ENCODE measurements at places on chromosomes 5 and 9. TPM values are rescaled to one million over a fixed set of nuclear protein-coding genes. Genes with fewer than 3 reads are reported as not detected.

- no peaks in the 10 kb centered on the region for H3K27me3 ChIP-seq
- DNase-seq = no peak
- H3K4me1 ChIP-seq = peaks cover 42% of the 10 kb centered on the region
- H3K27ac ChIP-seq = no peak overlapping the region
- H3K36me3 ChIP-seq = peaks cover 5% of the 10 kb centered on the region
These were observed 26.9 kb downstream of the CAMSAP1 start for GRCh38 chr9:135880438-135880837.

- no peak overlapping the region for H3K27ac ChIP-seq
- no peak for DNase-seq
- H3K36me3 ChIP-seq = peaks cover 5% of the 10 kb centered on the region
- H3K27me3 ChIP-seq = no peaks in the 10 kb centered on the region
These were observed 813 bp downstream of the ERMP1 start for GRCh38 chr9:5832071-5832537.

GRCh38 chr9:135937521-135938489 lies 23.4 kb downstream of the UBAC1 start:
- no peak for DNase-seq
- no peak overlapping the region for H3K4me3 ChIP-seq
- no peak overlapping the region for H3K27ac ChIP-seq
- no peaks in the 10 kb centered on the region for H3K4me1 ChIP-seq
- H3K27me3 ChIP-seq = no peaks in the 10 kb centered on the region

GRCh38 chr5:126965061-126965475 lies 65.3 kb downstream of the MARCHF3 start:
- no peak overlapping the region for H3K4me3 ChIP-seq
- no peaks in the 10 kb centered on the region for H3K27me3 ChIP-seq
- peaks cover 46% of the 10 kb centered on the region for H3K4me1 ChIP-seq
- DNase-seq = no peak

DNA sequence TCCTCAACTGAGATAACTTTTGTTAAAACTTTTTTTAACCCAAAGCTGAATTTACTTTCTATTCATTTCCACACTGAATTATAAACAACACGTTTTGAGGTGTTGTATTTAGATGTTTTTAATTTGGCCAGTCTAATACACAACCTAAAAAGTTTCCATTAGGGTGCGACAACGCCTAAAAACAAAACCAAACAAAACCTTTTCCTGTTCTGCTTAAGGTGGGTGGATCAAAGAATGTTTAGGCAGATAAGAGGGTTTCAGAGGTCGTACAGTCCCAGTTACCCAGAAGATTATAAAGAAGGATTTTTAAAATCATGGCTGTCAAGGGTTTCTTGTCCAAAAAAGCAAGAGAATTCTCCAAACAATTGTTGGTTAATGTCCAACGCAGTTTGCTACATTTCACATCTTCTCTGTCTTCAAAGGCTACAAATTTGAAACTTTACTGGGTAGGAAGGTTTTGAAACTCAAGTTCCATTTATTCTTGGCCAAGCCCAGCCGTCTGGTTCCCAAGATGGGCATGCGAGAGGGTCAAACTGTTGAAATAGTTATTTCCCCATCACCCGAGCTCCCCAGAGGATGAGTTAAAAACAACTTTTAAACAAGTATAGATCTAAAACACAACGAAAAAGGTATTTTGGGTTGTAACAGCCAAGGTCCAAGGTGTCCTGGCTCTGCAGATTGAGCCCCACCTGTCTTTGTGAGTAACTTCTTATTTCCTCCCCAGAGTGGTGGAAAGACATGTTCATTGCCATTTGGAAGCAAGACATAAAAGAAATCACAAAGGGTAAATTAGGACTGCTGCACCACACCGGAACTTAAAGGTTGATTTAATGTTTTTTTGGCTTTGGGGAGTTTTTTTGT lies 122.8 kb upstream of the MAP3K1 start:
- no peak overlapping the region for H3K4me3 ChIP-seq
- H3K27me3 ChIP-seq = no peaks in the 10 kb centered on the region
- no peak overlapping the region for H3K27ac ChIP-seq
- peaks cover 19% of the 10 kb centered on the region for H3K4me1 ChIP-seq

- no peaks in the 10 kb centered on the region for H3K27me3 ChIP-seq
- no peak overlapping the region for H3K4me3 ChIP-seq
- H3K27ac ChIP-seq = no peak overlapping the region
- peaks cover 33% of the 10 kb centered on the region for H3K4me1 ChIP-seq
- no peak for DNase-seq
These were observed 15.1 kb downstream of the MACROH2A1 start for GRCh38 chr5:135383803-135384495.

DNA sequence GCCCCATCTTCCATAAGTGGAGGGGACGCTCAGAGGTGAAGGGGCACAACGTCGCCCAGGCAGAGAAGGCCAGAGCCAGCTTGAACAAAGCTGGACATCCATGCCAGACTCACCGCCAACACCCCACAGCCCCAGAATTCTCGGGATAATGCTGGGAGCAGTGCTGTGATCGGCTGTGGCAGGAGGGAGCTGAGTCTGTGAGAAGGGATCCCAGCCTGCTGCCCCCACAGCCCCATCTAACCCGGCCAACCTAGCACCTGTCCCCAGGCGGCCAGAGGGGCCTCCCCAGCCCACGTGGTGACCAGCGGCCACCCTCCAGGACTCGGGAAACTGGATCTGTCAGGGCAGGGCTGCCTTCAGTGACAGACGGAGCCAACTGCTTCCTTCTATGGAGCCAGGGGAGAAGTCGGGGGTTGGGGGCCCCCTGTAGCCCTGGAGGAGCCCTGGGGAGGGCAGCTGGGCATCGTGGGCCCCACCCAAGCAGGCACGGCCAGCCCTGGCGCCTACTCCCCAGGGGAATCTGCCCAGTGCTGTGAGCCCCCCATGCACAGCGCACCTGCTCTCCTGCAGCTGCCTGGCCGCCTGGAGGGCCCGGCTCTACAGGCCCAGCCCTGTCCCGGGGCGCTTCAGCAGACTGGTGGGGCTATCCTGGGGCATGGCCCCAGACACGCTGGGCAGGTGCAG lies 6.0 kb downstream of the BRD3 start:
- no peak overlapping the region for H3K4me3 ChIP-seq
- H3K27ac ChIP-seq = no peak overlapping the region
- H3K36me3 ChIP-seq = no peaks in the 10 kb centered on the region

- peaks cover 20% of the 10 kb centered on the region for H3K27me3 ChIP-seq
- H3K27ac ChIP-seq = no peak overlapping the region
- H3K36me3 ChIP-seq = no peaks in the 10 kb centered on the region
- H3K4me3 ChIP-seq = no peak overlapping the region
- DNase-seq = no peak
- no peaks in the 10 kb centered on the region for H3K4me1 ChIP-seq
These were observed 10.2 kb upstream of the GABRP start for GRCh38 chr5:170773024-170773985.

- H3K27me3 ChIP-seq = no peaks in the 10 kb centered on the region
- peak overlapping the region; percentile 97 for H3K27ac ChIP-seq
- H3K4me3 ChIP-seq = peak overlapping the region; percentile 27
- no peaks in the 10 kb centered on the region for H3K36me3 ChIP-seq
- peaks cover 75% of the 10 kb centered on the region for H3K4me1 ChIP-seq
- DNase-seq = no peak
These were observed 122.1 kb downstream of the EBF1 start for GRCh38 chr5:158977642-158978041.

- H3K4me3 ChIP-seq = peak overlapping the region; percentile 61
- no peaks in the 10 kb centered on the region for H3K27me3 ChIP-seq
- DNase-seq = no peak
These were observed 13.4 kb downstream of the NCS1 start for GRCh38 chr9:130185490-130186031.

- H3K4me1 ChIP-seq = peaks cover 6% of the 10 kb centered on the region
- no peak overlapping the region for H3K27ac ChIP-seq
- H3K4me3 ChIP-seq = no peak overlapping the region
- H3K36me3 ChIP-seq = no peaks in the 10 kb centered on the region
These were observed 43.7 kb upstream of the TTC1 start for GRCh38 chr5:159965031-159965837.

GRCh38 chr5:141848744-141849414 lies 29.3 kb downstream of the PCDH1 start:
- DNase-seq = no peak
- H3K27me3 ChIP-seq = no peaks in the 10 kb centered on the region
- H3K36me3 ChIP-seq = no peaks in the 10 kb centered on the region
- H3K4me3 ChIP-seq = peak overlapping the region; percentile 81

- peaks cover 26% of the 10 kb centered on the region for H3K27me3 ChIP-seq
- no peaks in the 10 kb centered on the region for H3K36me3 ChIP-seq
- H3K27ac ChIP-seq = no peak overlapping the region
- H3K4me3 ChIP-seq = no peak overlapping the region
These were observed 86.0 kb upstream of the NR5A1 start for GRCh38 chr9:124593200-124593599.

- peaks cover 8% of the 10 kb centered on the region for H3K36me3 ChIP-seq
- H3K4me3 ChIP-seq = no peak overlapping the region
- H3K27me3 ChIP-seq = no peaks in the 10 kb centered on the region
- peaks cover 4% of the 10 kb centered on the region for H3K4me1 ChIP-seq
- DNase-seq = no peak
- no peak overlapping the region for H3K27ac ChIP-seq
These were observed 61.1 kb downstream of the LMNB1 start for GRCh38 chr5:126837906-126838539.

- H3K27ac ChIP-seq = peak overlapping the region; percentile 36
- no peak for DNase-seq
These were observed 6.6 kb upstream of the FAM151B start for GRCh38 chr5:80481019-80481893.

DNA sequence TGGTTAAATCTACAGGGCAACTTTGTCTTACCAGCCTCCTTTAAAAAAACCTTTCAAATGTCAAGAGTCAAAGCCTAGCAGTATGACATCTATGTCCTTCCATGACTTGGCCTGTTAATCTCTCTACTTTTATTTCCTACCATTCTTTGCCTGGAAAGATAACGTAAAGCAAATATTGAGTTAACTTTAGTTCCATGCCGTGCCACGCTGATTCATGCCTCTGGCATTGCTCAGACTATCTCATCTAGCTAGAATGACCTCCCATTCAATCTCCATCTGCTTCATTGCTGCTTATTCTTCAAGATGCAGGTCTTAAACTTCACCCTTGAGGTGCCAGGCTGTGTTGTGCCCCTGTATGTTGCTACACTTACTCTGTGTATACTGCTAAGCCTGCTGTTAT lies 729.8 kb downstream of the EFNA5 start:
- no peak overlapping the region for H3K27ac ChIP-seq
- H3K4me3 ChIP-seq = no peak overlapping the region
- no peak for DNase-seq
- H3K4me1 ChIP-seq = no peaks in the 10 kb centered on the region
- H3K27me3 ChIP-seq = no peaks in the 10 kb centered on the region

The PCDH12 gene
- not detected for total RNA-seq

The OLFML2A gene
- 169 TPM for total RNA-seq

The ADAMTS2 gene
- total RNA-seq = 12.2 TPM

The SQSTM1 gene
- 458 TPM for total RNA-seq

The GLDC gene
- 0.78 TPM for total RNA-seq
